Pancreas (tissue), 10 donors: ENCODE measurements at places on chromosomes 3 and 15. TPM values are rescaled to one million over a fixed set of nuclear protein-coding genes. Genes with fewer than 3 reads are reported as not detected.

BCL2A1 gene
- 5.2 TPM for total RNA-seq

POTEB2 gene
- total RNA-seq, result not detected

CCR9 gene
- total RNA-seq, result not detected

ROPN1 gene
- not detected for total RNA-seq

C3orf49 gene
- not detected for total RNA-seq

DNA sequence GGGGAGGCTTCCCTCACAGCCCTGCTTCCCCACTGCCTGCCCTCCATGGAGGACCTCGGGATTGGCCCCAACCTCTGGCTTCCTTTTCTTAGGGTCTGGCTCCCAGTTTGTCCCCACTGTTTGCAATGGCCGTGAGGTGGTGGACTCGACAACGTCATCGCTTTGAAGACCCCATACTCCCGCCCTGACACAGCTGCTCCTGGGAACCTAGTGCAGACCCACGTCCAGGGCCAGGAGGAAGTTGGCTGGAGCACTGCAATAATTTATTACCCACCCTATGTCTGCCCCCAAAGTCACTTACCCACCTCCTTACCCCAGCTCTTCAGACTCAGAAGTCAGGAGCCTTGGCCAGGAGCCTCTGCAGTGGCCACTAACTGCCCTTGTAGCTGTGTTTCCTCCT is 11.1 kb downstream of the GRM2 start:
- H3K4me3 ChIP-seq, result no peak overlapping the region
- no peaks in the 10 kb centered on the region for H3K27me3 ChIP-seq
- H3K4me1 ChIP-seq, result no peaks in the 10 kb centered on the region
- H3K27ac ChIP-seq, result no peak overlapping the region

GRCh38 chr15:71899674-71900073 is 89.3 kb downstream of the NR2E3 start:
- no peak for DNase-seq
- no peaks in the 10 kb centered on the region for H3K36me3 ChIP-seq
- H3K27me3 ChIP-seq, result no peaks in the 10 kb centered on the region
- H3K4me3 ChIP-seq, result no peak overlapping the region

- H3K4me1 ChIP-seq, result no peaks in the 10 kb centered on the region
- H3K36me3 ChIP-seq, result no peaks in the 10 kb centered on the region
- no peaks in the 10 kb centered on the region for H3K27me3 ChIP-seq
- no peak overlapping the region for H3K4me3 ChIP-seq
These were observed 55.3 kb upstream of the VGLL4 start for GRCh38 chr3:11699083-11699427.

DNA sequence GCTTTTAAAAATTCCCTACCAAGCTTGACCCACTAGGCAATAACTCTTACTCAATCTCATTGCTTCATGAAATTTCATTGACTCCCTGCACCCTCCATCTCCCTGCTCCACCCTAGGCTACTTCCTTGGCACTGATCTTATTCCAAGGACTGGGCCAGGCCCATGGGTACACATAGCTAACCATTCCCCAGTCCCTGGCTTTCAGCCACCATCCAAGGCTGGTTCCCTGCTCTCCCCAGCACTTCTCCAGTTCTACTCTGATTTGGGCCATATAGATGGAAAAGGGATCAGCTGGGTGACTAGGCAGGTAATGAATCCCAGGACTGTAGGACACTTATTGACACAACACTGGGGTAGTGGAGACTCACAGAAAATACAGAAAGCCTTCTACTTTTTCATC is 88.1 kb upstream of the NEO1 start:
- DNase-seq, result no peak
- H3K27me3 ChIP-seq, result no peaks in the 10 kb centered on the region
- no peaks in the 10 kb centered on the region for H3K4me1 ChIP-seq
- H3K36me3 ChIP-seq, result no peaks in the 10 kb centered on the region
- no peak overlapping the region for H3K27ac ChIP-seq

DNA sequence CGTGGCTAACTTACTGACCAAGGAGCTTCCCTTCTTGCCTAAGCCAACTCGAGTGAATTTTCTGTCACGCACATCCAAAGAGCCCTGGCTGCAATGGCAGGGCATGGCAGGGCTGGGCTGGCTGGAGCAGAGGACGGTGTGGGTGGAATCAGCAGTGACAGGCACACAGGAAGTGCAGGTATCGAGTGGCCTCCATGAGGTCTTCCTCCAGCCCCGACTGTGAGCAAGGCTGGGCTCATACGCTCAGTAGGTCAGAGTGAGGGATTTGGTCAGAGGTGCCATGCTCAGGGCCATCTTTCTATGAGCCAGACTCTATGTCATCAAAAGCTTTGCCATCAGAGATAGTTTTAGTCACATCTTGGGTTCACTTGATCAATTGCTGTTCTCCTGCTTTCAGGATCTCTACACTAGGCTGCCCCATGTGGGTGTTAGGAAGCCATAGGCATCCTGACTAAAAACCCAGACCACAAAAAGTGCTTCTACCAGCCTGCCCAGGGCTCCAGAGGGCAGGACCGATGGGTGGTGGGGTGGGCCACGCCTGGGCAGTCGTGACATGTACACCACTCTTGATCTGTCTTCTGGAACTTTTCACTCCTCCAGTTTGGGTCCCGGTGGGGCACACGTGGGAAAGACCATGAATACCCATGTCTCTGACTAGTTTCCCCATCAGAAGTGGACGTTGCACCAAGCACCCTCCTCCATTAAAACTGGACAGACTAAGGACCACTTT is 22.6 kb upstream of the COMMD4 start:
- no peak overlapping the region for H3K4me3 ChIP-seq
- no peaks in the 10 kb centered on the region for H3K27me3 ChIP-seq

GRCh38 chr3:17055374-17056276 is 170.9 kb downstream of the PLCL2 start:
- no peak for DNase-seq
- no peaks in the 10 kb centered on the region for H3K4me1 ChIP-seq

DNA sequence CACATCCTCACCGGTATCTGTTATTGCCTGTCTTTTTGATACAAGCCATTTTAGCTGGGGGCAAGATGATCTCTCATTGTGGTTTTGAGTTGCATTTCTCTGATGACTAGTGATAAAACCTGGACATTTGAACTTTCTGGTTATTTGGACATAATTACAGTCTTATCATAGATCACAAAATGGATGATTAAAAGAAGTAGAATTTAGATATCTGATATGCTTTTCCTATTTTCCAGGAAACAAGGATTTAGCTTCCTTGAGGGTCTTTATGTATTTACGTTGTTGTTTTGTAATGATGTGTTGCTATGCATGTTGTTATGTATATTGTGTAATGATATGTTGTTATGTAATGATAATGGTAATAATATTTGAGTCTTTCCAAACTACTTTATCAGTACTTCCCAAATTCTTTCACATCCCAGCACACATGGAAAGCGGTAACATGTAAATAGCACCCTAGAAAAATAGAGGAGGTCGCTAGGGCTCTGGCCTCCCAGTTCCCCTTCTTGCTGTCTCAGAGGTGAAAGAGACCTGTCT is 53.8 kb downstream of the GJD2 start:
- no peaks in the 10 kb centered on the region for H3K36me3 ChIP-seq
- DNase-seq, result no peak
- H3K27ac ChIP-seq, result no peak overlapping the region
- H3K4me3 ChIP-seq, result no peak overlapping the region
- H3K4me1 ChIP-seq, result no peaks in the 10 kb centered on the region
- H3K27me3 ChIP-seq, result no peaks in the 10 kb centered on the region

DNA sequence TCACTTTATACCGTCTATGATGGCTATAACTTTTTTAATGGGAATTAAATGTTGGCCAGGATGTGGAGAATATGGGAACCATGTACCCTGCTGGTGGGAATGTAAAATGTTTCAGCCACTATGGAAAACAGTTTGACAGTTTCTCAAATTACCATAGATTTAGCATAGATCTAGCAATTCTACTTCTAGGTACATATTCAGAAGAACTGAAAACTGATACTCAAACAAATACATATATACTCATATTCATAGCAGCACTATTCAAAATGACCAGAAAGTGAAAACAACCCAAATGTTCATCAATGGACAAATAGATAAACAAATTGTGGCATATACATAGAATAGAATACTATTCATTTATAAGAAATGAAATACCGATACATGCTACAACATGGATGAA is 539.4 kb downstream of the IGSF11 start:
- H3K36me3 ChIP-seq, result no peaks in the 10 kb centered on the region
- no peak for DNase-seq
- no peak overlapping the region for H3K27ac ChIP-seq
- H3K4me3 ChIP-seq, result no peak overlapping the region

DNA sequence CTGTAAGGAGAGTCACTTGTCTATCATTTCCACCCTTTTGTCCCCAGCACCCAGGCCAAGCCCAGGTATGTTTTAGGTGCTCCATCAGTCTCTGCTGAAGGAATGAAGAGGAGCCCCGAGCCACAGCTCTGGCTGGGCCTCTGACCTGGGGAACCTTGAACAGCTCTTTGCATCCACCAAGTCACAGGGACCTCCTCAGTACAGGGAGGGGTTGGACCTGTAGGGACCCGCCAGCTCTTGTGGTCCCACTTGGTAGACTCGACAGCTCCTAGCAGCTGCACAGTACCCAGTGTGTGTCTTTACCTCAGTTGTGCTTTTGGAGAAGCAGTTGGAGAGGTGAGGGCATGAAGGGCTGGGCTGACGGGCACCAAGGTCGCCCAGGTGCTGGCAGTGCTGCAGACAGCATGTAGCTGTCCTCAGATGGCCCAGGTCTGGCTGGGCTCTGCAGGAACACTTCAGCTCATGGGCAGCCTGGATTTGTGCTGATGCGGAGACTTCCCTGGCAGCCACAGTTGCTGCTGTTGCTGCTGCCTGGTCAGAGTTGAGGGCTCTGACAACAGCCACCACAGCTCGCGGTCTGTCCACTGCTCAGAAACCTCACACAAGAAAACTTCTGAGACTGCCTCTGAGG is 123.6 kb downstream of the CACNA1D start:
- H3K27me3 ChIP-seq, result no peaks in the 10 kb centered on the region
- no peaks in the 10 kb centered on the region for H3K4me1 ChIP-seq
- no peaks in the 10 kb centered on the region for H3K36me3 ChIP-seq
- no peak overlapping the region for H3K4me3 ChIP-seq
- DNase-seq, result no peak

- peaks cover 8% of the 10 kb centered on the region for H3K36me3 ChIP-seq
- H3K4me1 ChIP-seq, result no peaks in the 10 kb centered on the region
These were observed 468.6 kb downstream of the SHQ1 start for GRCh38 chr3:72379500-72380187.

- no peaks in the 10 kb centered on the region for H3K36me3 ChIP-seq
- H3K4me3 ChIP-seq, result no peak overlapping the region
- H3K27me3 ChIP-seq, result no peaks in the 10 kb centered on the region
- H3K27ac ChIP-seq, result no peak overlapping the region
- no peaks in the 10 kb centered on the region for H3K4me1 ChIP-seq
These were observed 93.2 kb upstream of the ARHGEF3 start for GRCh38 chr3:56894881-56895431.

GRCh38 chr3:42712688-42713372 is 10.2 kb upstream of the HHATL start:
- H3K4me3 ChIP-seq, result no peak overlapping the region
- DNase-seq, result no peak
- no peak overlapping the region for H3K27ac ChIP-seq
- no peaks in the 10 kb centered on the region for H3K36me3 ChIP-seq
- H3K27me3 ChIP-seq, result no peaks in the 10 kb centered on the region

DNA sequence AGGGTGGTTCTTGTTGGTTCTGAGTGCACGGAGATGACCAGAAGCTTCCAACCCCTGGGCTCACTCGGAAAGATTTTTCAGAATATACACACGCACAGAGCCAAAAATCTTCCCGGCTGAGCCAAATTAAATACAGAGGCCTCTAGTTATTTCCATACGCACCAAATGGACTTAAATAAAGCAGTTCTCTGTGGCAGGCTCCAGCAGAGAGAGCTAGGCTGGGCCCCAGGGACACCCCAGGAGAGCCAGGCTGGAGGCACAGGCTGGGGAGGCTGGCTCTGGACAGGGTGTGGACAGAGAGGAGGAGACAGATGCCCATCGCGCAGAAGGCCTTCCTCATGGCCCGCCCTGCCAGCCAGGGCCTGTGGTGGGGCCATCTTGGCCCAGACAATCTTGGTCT is 115.9 kb downstream of the IQSEC1 start:
- H3K4me1 ChIP-seq, result peaks cover 17% of the 10 kb centered on the region
- no peak for DNase-seq
- no peaks in the 10 kb centered on the region for H3K36me3 ChIP-seq
- no peak overlapping the region for H3K4me3 ChIP-seq
- H3K27me3 ChIP-seq, result no peaks in the 10 kb centered on the region

GRCh38 chr3:141342386-141342785 is 25.9 kb upstream of the ZBTB38 start:
- H3K4me3 ChIP-seq, result no peak overlapping the region
- no peak overlapping the region for H3K27ac ChIP-seq
- no peaks in the 10 kb centered on the region for H3K36me3 ChIP-seq

DNA sequence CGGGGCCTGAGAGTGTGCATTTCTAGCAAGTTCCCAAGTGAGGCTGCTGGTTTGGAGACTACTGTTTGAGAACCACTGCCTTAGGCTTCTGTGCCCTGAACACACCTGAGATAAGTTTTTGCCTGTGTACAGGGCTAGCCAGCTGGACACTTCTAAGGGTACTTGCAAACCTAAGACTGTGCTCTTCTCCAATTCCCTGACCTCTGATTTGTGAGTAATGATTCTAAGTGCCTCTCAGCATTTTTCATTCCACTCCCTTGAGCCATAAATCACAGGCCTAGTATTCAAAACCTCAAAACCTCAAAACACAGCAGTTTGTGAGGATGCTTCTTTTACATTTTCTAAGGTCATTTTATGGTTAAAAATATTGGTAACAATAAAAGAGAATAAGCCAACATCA is 148.4 kb downstream of the CHST2 start:
- H3K4me3 ChIP-seq, result no peak overlapping the region
- no peaks in the 10 kb centered on the region for H3K36me3 ChIP-seq
- H3K4me1 ChIP-seq, result no peaks in the 10 kb centered on the region
- H3K27ac ChIP-seq, result no peak overlapping the region
- no peak for DNase-seq

- H3K36me3 ChIP-seq, result no peaks in the 10 kb centered on the region
- peak; percentile 39 for DNase-seq
- H3K4me1 ChIP-seq, result no peaks in the 10 kb centered on the region
- no peak overlapping the region for H3K27ac ChIP-seq
These were observed 90.0 kb downstream of the APBA2 start for GRCh38 chr15:28975766-28976179.

DNA sequence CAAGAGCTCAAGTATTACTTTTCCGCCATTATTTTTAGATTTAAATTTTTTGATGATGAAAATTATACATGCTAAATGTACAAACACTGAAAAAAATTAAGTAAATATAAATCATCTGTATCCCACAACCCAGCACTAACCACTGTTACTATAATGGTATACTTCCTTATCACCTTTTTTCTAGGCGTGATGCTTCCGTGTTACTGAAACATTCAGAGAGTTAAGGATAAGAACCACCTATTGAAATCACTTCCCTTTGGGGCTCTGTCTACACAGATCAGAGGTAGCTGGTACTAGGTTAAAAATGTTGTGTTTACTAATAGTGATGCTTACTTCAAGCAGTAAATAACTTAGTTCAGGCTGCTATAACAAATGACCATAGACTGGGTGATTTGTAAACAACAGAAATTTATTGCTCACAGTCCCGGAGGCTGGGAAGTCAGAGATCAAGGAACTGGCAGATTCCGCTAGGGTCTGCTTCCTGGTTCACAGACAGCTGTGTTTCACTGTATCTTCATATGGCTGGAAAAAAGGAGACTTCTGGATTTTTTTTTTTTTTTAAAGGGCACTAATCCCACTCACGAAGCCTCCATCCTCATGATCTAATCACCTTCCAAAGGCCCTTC is 6.4 kb downstream of the SNX4 start:
- H3K27ac ChIP-seq, result no peak overlapping the region
- no peak for DNase-seq
- peaks cover 10% of the 10 kb centered on the region for H3K36me3 ChIP-seq
- H3K27me3 ChIP-seq, result no peaks in the 10 kb centered on the region
- no peak overlapping the region for H3K4me3 ChIP-seq
